Fibroblast of the aortic adventitia (primary cell): ENCODE measurements at places on chromosomes 11 and 22.

DNA sequence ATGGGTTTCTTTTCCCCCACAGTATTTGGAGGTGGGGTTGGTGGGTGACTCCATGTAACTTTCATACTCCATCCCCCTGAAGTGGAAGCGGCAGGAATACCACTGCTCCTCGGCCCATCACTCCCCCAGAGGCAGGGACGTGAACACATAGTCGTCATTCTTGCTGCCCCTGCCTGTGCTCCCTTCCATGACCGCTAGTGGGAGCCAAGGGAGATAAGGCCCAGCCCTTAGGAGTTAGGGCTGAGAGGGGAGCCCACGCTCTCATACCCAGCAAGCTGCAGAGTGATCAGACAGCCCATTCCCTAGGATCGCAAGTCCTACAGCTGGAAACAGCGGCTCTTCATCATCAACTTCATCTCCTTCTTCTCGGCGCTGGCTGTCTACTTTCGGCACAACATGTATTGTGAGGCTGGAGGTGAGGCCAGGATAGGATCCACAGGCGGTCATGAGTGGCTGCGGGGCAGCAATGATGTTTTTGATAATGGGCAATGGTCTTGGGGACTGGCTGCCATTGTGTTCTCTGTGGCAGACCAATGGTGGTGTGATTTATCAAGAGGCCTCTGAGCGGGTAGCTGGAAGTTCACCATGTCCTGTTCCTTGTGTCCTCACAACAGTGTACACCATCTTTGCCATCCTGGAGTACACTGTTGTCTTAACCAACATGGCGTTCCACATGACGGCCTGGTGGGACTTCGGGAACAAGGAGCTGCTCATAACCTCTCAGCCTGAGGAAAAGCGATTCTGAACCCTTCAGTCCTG is 15.9 kb downstream of the RHOG start:
- peak; percentile 16 for DNase-seq

- no peak for DNase-seq
These were observed 5.4 kb upstream of the HDHD5 start for GRCh38 chr22:17164392-17165024.

- peak; percentile 64 for DNase-seq
These were observed 5.7 kb upstream of the DGAT2 start for GRCh38 chr11:75762885-75763284.

GRCh38 chr11:117738246-117738957 is 58.6 kb downstream of the DSCAML1 start:
- no peak for DNase-seq

DNA sequence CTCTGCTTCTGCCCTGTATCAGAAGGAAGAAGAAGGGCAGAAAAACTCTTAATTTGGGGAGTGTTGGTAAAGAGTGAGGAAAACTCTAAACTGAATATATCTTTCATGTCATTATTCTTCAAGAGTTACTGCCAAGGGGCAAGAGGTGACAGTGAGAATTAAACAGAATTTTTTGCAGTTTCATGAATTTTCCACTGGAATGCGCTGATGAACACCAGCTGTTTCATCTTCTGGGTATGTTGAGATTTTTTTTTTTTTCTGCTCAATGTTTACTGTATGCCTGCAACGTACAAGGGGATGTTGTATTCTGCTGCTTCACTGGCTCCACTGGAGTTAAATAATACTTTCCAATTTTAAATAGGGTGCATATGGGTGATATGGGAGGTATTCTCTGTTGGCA is 117.8 kb downstream of the FAM76B start:
- peak; percentile 82 for DNase-seq
